AG09309 (cell line): ENCODE measurements at places on chromosomes 2 and 18.

GRCh38 chr2:144904612-144905011 lies 384.7 kb upstream of the ZEB2 start:
- DNase-seq = no peak

DNA sequence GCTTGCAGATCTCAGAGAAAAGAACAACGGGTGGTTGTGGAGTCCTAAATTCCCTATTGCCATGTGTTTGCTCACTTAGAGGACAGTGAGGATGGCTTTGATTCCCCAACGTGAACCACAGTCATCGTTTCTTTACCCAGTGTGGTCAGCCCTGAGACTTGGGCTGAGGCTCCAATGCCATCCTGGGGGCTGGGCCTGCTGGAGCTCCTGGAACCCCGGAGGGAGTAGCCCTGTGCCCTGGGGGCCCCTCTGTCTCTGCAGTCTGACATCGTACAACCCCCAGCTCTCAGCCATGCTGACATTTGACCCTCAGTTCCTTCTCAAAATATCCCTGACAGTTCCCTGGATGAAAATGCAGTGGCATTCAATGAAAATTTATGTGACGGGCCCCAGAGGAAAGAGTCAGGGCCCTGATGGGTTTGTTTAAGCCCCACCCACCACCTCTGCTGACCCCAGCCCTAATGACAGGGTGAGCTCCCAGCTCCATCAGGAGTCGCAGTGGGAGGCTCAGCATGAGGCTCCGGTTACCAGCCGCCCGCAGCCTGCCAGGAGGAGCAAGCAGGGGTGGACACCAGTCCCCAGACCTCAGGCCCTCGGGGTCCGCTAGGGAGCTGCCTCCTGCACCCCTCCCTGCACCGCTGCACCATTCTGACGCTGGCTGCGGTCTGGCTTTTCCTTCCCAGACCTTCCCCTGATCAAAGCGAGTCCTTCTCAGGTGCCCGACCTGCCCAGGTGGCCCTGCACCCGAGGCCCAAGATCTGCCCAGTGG lies 120.9 kb downstream of the TWIST2 start:
- no peak for DNase-seq

DNA sequence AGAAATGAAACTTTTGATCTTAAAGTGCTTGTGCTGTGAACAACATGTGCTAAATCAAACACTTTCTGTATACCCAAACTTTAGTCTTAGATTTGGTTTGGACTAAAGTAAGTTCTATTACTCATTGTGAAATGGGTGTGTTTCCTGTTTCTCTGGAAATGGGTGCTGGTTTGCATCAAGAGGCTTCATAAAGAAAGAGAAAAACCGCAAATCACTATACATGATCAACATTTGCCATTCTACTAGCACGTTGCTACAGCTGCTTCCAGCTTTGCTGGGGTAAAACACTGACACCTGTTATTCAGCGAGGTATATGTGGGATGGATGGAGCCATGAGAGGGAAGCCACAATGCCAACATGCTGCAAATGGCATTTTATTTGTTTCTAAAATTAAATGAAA lies 547.0 kb upstream of the ACVR2A start:
- DNase-seq = no peak

DNA sequence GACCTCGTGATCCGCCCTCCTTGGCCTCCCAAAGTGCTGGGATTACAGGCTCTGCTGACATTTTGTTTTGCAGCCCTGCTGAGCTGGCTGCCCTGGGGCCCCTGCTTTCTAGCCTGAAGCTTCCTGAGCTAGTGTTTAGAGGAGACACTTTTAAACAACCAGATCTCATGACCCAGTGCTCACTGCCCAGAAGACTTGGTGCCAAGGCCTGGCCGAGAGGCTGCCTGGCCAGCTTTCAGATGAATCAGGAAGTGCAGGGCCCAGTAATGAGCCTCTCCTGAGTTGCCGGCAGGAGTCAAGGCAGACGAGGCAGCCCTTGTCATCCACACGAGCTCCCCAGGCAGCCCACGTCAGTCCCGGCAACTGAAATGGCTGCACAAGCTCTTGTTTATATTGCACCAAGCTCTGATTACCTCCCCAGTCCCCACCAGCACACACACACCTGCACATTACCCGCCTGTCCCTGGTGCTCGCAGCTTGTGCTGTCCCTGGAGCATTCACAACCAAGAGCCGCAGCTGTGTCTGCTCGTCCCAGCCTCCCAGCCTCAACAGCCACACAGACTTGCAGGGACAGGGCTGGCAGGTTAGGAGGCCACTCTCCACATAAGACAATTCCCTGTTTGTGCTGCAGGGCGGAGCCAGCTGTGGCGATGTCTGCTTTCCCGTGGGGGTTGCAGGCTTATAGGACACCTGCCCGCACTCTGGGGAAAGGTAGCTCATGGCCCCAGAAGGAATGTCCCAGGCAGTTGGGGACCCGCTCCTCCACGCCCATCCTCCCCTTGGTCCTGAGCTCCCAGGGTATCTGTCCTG lies 331.2 kb upstream of the MYT1L start:
- DNase-seq = no peak

- no peak for DNase-seq
Measured at GRCh38 chr2:25483607-25484266, 142.0 kb upstream of the DNMT3A start.

GRCh38 chr2:167404627-167405284 lies 516.5 kb downstream of the XIRP2 start:
- no peak for DNase-seq
